GM04504 (cell line): ENCODE measurements at places on chromosomes 13 and 19.

GRCh38 chr13:47036294-47037008, 139.6 kb upstream of the HTR2A start:
- DNase-seq: no peak

DNA sequence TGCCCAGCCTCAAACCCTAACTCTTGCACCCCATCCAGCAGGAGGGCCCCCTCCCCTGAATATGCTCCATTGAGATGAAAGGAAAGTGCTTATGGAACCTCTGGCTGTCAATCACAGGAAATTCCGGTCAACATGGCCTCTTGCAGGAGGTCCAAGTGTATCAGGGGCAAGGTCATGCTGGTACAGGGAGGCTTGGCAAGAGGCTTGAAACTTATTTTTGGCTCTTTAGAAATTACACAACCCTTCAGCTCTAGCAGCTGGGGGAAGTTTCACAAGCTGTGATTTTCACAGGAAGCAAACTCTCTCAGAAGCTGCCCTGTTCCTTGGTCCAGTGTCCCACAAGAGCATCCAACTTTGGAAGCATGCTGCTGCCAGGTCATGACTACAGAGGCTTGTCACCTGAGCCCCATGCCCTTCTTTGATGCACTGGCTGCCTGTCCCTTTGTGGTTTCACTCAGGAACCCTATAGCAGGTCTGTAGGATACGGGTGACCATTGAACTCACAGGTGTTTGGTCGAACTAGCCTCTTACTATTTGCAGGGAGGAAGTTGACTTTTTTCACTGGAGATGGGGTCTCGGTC, 8.4 kb downstream of the ASF1B start:
- DNase-seq: no peak

DNA sequence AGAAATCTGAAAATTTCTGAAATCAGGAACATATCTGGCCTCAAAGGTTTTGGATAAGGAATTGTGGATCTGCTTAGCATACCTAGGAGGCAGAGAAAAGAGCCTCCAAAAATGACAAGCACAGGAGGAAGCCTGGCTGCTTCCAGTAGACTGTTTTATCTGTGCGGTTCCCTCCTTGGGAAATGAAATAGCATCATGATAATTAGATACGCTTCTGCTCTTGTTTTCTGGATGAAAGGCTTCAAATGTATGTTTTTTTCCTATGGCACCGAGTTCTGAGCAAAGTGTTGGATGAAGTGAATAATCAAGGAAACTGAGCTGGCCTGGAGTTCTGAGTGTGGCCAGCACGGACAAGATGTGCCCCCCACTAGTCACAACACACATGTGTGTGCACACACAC, 19.8 kb upstream of the GPR12 start:
- no peak for DNase-seq

DNA sequence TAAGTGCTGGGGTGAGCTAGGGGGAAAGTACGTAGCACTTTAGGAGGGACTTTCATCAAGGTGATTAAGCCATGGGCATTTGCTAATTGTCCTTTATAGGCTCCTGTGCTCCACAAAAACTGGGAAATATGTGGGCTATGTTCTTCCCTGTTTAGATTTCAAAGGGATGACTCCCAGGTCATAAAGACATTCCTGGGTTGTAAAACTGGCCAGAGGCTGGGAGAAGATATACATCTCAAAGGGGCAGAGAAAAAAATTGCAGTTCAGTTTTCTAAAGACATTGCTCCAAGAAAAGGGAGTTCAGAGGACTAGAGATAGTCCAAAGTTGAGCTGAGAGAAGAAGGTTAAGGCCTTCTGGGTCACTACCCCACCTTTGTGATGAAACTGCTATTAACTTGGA, 204.8 kb downstream of the MYO16 start:
- DNase-seq: no peak

DNA sequence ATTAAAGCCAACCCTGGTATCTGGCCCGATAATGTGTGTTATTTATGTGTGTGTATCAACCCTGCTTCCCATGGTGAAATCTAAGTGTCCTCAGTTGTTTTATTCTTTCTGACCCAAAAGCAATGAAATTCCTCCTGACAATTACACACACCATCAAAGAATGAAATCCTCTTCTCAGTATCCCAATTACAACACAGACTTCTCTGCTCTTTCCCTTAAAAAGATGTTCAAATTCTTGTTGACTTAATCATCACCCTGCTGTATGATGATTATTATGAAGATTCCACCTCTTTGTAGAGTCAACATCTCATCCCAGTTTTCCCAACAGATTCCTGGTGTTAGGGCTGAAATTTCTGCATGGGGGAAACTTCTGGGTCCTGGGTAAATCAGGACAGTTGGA, 8.9 kb upstream of the TRPC4 start:
- no peak for DNase-seq

GRCh38 chr13:60720590-60720989, 323.6 kb downstream of the TDRD3 start:
- no peak for DNase-seq

DNA sequence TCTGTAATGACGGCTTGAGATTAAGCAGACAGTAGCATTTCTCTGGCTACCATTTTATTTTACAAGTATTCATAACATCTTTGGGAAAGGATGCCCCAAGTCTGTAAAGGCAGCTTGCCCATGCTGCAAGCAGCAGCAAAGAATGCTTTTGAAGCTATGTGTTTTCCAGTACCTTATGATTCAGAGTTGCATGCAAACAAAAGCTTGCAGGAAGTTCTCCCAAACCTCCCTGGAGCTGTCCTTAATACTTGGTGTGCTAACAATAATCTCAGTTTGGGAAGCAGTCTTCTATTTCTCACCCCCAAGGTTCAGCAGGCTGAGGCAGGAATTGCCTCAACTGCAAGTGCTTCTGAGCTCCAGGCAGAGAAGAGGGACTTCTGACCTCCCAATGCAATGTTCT, 60.8 kb downstream of the CCNA1 start:
- no peak for DNase-seq

DNA sequence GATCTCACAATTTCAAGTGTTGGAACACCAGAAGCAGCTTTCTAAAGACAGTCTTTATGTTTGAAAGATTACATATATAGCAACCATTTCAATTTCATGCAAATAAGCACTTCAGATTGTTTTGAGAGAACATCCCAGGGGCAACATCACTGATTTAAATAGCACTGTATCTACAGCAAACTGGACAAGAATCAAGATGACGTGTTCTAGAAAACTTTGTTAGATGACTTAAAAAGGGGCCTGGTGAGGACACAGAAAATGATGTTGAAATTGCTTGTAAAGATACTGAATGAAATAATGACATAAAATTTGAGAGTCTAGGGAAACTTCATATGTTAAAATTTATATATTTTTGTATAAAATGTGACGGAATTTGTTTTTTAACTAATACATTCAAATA, 277.1 kb downstream of the KLF12 start:
- no peak for DNase-seq

GRCh38 chr19:34588249-34588648, 88.7 kb downstream of the SCGB2B2 start:
- DNase-seq: no peak

GRCh38 chr13:50244355-50244712, 229.1 kb downstream of the KCNRG start:
- no peak for DNase-seq

- DNase-seq: no peak
Measured at GRCh38 chr13:93218583-93218982, 8.0 kb upstream of the GPC6 start.

GRCh38 chr19:10109528-10109927, 2.0 kb upstream of the P2RY11 start:
- no peak for DNase-seq

- no peak for DNase-seq
Measured at GRCh38 chr19:14343286-14343685, 38.0 kb upstream of the ADGRE5 start.

- DNase-seq: no peak
Measured at GRCh38 chr19:32471811-32472210, 66.2 kb downstream of the DPY19L3 start.

DNA sequence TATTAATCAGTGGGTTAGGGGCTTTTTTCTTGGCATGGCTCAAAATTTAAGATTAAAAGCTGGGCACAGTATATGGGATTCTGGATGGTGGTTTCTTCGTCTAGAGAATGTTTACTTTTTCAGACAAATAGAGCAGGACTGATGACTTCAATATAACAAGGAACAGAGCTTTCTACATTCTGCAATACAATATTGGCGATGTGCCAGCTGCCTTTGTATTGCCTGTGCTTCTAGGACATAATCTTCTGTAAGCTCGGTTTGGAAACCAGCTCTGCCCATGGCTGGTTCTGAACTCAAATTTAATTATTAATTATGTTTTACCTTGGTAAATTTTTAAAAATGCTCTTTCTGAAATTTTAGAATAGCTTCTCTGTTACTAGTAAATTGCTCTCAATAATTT, 139.1 kb upstream of the TRPC4 start:
- no peak for DNase-seq

GRCh38 chr19:36528921-36529518, 949 bp upstream of the ZNF260 start:
- DNase-seq: no peak

DNA sequence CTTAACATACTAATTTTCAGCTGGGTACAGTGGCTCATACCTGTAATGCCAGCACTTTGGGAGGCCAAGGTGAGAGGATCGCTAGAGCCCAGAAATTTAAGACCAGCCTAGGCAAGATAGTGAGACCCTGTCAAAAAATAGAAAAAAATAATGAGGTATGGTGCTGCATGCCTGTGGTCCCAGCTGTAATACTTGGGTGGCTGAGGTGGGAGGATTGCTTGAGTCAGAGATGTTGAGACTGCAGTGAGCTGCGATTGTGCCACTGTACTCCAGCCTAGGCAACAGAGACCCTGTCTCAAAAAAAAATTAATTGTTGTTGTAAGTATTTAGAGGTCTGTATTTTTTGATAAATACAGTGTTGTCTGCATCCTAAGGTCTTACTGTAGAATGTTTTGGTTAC, 66.8 kb downstream of the FNDC3A start:
- no peak for DNase-seq

- DNase-seq: no peak
Measured at GRCh38 chr13:74070513-74070912, 63.7 kb downstream of the KLF12 start.

- no peak for DNase-seq
Measured at GRCh38 chr19:39236527-39236926, 8.3 kb downstream of the IFNL3 start.

DNA sequence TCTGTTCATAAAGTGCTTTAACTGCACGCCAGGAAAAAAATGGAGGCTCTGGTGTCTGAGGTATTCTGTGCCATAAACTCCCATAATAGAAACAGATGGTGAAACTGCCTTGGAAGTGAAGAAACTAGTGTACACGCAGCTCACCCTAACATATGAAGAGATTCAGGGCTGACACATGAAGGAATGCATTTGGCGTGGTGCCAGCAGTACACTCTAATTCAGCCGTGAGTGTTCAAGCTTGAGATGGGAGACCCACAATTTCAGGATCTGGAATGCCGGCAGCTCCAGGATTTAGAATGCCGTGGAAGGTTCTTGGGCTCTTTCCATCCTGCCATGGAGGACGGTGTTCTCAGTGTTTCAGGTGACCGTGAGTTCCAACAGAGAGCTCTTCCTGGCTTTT, 478.4 kb downstream of the TSHZ3 start:
- DNase-seq: no peak

- DNase-seq: no peak
Measured at GRCh38 chr19:10408511-10409283, 5.4 kb upstream of the CDC37 start.

DNA sequence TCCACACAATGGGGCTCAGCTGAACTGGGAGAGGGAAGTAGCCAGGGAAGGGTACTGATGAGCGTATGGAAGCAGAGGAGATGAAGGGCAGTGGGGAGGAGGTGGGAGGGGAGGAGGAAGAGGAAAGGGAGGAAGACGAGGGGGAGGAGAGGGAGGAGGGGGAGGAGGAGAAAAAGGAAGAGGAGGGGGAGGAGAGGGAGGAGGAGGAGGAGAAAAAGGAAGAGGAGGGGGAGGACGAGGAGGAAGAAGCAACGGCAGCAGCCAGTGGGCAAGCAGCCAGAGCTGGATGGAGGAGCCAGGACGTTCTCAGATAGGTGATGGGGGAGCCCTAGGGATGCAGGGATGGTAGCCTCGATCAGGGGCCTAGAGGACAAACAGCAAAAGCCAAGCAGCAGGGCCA, 5.6 kb downstream of the CERS4 start:
- no peak for DNase-seq

GRCh38 chr19:48390188-48391099, 907 bp downstream of the KDELR1 start:
- DNase-seq: no peak

DNA sequence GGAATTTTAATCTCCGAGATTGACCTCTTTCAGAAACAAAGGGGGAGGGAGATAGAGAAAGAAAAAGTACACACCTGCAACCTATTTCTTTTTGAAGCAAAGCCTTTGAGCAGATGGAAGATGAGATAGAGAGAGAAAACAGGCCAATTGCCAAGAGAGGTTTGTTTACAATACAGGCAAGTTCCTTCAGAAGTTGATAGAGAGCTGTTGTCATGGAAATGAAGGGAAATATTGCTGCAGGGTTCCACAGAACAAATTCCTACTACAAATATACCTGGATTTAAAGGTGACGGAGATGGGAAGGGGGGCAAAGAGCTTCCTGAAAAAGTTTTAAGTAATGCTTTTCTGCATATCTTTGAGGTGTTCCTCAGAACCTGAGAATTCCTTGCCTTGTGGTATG, 388.4 kb downstream of the NDFIP2 start:
- DNase-seq: no peak

DNA sequence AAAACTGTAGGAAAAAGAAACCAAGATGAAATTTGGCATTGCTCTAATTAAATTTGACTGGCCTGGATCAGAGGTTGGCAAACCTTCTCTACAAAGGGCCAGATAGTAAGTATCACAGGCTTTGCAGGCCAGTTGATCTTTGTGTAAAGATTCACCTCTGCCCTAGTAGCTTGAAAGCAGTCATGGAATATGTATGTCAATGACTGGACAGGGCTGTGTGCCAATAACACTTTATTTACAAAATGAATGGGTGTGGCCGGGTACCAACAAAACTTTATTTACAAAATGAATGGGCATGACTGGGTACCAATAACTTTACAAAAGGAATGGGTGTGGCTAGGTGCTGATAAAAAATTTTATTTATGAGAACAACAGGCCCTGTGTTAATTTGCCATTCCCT, 20.0 kb downstream of the SIN3B start:
- DNase-seq: no peak

- DNase-seq: no peak
Measured at GRCh38 chr13:23440821-23441618, 7.5 kb upstream of the SACS start.

DNA sequence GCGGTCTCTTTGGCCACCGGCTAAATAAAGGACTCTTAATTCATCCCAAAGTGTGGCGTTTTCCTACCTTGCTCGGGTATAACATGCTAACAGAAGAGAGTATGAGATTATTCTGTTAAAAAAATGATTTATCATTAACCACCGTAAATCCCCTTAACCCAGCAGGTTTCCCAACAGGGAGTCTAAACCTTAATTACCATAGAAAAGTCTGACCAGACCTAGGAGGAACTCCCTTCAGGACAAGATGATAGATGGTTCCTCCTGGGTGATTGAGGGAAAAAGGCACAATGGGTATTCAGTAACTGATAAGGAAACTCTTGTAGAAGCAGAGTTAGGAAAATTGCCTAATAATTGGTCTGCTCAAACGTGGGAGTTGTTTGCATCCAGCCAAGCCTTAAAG, 193.7 kb downstream of the ZNF737 start:
- DNase-seq: no peak

GRCh38 chr13:111005808-111006505, 91.1 kb upstream of the ANKRD10 start:
- no peak for DNase-seq

- no peak for DNase-seq
Measured at GRCh38 chr19:38139122-38139521, 84.9 kb downstream of the DPF1 start.
